HTR-8/SVneo (cell line): ENCODE measurements at places on chromosomes 3 and 15.

DNA sequence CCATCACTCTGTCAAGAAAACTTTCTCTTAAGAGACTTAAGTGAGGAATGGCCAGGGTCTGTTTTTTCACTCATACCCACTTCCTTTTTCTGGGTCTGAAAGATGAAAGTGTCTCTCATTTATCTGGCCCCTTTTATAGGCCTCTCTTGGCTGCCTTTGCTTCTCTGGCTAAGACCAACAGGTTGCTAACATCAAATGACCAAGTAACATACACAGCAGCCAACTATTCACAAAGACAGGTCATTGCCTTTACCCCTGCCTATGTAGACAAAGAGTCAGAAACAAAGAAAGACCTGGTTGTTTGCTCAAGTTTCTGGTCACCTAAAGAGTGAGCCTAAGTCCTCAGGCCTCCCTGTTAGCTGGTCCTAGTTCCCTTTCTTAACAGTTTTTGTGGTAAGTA is 24.0 kb upstream of the CSTA start:
- no peak for DNase-seq

DNA sequence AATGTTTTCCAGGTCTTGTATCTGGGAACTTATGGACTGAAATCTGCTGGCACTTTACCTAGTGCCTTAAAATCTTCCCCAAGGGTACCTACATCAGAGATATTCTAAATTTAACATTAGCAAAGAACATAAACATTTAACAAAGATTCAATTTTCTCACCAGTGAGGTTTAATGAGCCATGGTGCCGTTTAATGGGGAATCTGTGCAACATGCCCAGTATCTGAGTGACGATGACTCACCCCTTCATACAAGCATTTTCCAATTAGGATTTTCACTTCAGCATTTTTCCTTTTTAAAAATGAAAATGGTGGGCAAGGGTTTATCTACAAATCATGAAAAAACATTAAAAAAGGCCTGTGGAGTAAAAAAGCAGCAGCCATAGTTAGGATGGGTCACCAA is 189.4 kb downstream of the SLC9A9 start:
- no peak for DNase-seq

DNA sequence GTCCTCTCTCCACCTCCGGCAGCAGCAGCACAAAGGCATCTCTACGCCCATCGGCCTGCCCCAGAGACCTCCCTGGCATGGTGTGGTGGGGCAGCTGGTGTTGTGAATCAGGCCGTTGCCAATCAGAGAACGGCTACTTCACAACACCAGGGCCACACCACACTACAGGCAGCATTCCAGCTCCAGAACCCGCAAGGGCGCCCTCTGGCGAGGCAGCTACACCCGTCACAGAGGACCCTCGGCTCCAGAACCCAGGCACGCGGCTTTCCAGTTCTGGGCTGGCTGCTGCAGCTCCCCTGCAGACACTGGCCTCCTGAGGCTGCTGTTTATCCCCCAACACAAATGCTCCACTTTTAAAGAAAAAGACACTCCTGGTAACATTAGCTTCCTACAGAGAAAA is 127.5 kb upstream of the TOPAZ1 start:
- peak; percentile 7 for DNase-seq

GRCh38 chr3:39101022-39101689 is 6.3 kb downstream of the GORASP1 start:
- peak; percentile 61 for DNase-seq

DNA sequence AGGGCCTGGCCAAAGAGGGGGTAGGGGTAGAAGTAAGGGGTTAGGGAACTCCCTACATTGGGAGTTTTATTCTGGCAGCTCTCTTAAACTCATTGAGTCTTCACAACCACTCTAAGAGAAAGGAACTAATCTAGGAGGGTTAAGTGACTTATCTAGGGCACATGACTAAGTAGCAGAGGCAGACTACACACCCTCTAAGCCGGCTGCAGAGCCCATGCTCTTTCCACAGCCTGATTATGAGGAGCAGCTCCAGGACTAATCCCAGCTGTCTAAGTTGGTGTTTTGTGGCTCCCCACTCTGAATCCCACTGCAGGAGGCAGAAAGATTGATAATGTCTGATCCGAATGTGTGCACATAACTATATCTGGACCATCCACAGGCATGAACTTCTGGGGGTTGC is 374.6 kb downstream of the EPHB1 start:
- DNase-seq = no peak

DNA sequence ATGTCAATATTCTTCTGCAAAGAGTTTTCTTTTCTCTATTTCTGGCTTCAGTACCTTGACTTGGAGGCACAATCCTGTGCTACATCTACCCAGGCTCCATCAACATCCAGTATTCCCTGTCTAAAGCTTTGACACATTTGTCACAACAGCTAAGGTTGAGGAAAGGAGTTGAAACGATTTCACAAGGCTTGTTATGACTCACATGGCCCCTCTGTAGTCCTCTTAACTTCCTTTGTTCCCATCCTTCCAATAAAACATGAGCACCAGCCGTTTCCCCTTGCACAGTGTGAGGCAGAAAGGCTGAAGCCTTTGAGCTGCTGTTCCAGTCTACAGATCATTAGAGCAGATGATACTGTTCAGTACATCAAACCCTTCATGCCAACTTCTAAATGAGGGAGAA is 163.0 kb upstream of the TMCO5A start:
- no peak for DNase-seq

GRCh38 chr15:78050826-78051225 is 26.7 kb downstream of the TBC1D2B start:
- DNase-seq = no peak

DNA sequence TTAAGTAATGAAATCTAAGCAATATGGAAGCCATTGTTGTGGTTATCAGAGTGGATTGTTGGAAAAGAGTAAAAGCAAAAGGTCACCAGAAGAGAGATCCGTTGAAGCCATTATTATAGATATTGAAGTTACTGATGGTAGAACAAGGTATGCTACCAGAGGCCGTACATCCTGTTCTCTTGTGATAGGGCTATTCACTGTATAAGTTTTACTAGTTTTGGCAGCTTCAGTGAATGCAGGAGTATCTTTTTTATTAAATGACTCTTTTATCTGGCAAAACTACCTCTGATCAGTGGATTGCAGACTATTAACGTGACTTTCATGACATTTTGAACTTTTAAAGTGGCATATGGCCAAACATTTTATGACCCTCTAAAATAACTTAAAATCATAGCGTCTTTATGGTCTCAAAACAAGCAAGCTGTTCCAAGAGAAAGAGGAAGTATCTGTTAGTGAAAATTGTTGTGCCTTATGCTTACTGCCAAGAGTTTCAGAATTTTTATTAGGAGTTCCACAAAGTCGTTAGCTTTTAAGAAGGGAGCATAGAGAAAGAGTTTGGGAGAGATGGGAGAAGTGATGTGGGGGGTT is 102.9 kb downstream of the LRRC49 start:
- no peak for DNase-seq

DNA sequence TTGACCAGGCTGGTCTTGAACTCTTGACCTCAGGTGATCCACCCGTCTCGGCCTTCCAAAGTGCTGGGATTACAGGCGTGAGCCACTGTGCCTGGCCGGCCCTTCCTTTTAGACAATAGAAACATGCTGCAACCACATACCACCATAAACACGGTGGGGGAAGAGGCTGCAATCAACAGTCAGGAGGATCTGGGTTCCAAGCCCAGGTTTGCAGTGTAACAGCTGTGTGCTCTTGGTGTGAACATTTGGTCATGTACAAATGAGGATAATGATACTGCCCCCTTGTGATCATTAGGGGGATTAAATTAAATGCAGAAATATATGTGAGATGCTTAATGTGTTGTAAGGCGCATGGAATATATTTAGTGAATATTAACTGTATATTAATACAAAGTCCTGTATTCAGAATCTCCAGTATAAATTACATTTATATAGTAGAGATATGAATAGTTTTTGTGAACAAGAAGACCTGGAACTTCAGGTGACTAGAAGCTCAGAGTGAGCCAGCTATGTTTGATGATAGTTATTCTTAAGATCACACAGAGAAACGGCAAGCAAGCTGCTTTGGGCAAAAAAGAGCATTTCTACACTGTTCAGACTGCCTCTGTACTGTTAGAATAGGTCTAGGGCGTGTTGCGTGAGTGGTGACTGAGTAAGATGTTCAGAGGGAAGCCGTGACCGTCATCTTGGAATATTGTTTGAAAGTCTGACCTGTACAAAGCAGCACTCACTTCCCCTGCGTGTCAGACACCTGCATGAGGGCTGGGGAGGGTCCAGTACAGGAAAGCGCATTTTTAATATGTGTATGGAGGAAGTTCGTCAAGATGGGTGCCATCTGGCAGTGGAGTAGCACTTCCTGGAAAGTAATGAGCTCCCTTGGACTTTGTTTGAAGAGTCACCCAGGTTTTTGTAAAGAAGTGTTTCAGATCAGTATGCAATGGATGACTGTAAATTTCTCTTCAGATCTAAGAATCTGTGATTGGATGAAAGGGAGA is 125.8 kb downstream of the PGPEP1L start:
- DNase-seq = no peak

DNA sequence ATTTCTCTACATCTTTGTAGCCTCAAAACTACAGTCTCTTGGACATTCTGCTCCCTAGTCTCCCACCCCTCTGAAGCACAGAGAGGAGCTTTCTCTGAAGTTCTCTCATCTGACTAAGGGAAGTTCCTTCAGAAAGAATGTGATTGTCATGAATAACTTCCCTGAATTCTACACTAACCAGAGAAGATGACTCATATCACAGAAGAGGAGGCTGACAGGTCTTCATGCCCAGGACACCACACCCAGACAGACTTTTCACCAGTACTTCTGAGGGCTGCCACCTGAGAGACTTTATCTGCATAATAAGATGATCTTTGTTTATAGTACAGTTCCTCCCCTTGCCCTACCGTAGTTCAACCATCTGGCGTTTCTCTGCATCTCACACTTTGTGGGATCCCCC is 52.8 kb downstream of the CDIN1 start:
- peak; percentile 61 for DNase-seq

- no peak for DNase-seq
Observed at GRCh38 chr3:191369616-191370010, 39.3 kb upstream of the UTS2B start.

GRCh38 chr3:120404876-120405275 is 45.9 kb downstream of the FSTL1 start:
- DNase-seq = no peak

- no peak for DNase-seq
Observed at GRCh38 chr3:42013691-42014457, 52.0 kb upstream of the ULK4 start.

DNA sequence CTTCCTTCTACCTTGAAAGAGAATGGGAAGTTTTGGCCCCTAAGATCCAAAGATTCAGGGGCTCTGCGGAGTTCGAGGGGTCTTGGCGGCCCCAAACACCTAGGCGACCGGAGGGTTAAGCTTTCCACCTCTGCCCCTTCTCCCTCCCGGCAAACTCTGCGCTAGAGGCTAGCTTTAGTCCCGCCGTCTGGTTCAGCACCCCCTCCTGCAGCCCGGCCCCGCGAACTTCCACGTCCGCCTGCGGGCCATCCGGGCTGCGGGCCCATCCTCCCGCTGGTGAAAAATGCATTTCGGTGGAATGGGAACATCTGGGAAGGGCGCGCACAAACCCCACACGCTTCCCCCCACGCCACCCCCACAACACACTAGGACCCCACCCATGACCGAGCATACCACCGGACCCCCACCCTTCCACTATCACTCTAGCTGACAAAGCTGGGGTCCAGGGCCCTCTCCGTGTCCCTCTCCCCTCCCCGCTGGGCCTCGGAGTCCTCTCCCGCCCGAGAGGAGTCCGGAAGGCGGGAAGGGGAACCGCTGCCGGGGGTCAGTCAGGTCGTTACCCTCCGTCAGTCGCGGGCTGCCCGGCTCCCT is 1.0 kb downstream of the SHOX2 start:
- no peak for DNase-seq

DNA sequence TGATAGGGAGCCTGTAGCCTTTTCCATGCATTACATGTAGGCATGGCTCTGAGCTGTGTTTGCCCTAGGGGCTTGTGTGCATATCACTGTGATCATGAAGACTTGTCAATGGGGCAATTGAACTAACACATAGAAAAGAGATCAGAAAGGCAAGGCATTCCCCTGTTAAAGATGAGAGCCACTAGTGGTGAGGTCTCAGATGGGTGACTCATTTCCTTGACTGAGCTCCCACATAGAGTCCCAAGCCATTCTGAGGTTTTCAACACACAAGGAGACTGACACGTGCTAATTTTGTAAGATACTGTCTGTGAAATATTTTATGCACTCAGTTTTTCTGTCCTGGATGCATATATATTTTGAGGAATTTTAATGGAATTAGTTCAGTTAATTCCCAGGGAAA is 53.8 kb downstream of the SAMMSON start:
- DNase-seq = no peak

GRCh38 chr3:12345141-12345561 is 56.3 kb downstream of the PPARG start:
- DNase-seq = peak; percentile 4

DNA sequence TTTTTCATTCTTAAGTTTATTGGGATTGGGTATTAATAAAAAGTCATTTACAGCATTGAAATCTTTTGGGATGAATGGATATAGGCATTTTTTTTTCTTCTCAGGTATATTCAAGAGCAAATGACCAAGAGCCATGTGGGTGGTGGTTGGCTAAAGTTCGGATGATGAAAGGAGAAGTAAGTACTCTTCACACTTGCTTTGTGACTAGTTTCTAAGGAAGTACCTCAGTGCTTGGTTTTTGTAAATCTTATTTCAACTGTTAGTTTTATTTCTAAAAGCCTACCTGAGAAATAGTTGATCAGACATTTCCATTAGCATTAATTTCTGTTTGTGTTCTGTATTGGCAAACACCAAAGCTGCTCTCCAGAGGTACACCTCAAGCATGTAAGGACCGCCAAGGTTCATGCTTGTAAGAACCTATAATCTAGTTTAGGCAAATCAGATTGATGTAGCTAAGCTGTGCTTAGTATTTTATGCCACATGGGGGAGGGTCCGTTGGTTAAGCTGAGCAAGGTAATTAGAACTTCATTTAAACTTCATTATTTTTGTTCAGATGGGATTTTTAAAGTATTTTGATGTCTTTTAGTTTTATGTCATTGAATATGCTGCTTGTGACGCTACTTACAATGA is 35.4 kb downstream of the FXR1 start:
- DNase-seq = no peak

GRCh38 chr3:126551839-126552687 is 6.7 kb downstream of the C3orf22 start:
- no peak for DNase-seq

GRCh38 chr3:8600457-8600856 is 44.1 kb downstream of the SSUH2 start:
- no peak for DNase-seq

- DNase-seq = no peak
Observed at GRCh38 chr3:71602256-71602655, 18.7 kb upstream of the FOXP1 start.

- DNase-seq = no peak
Observed at GRCh38 chr3:72579581-72580245, 268.5 kb downstream of the SHQ1 start.

- no peak for DNase-seq
Observed at GRCh38 chr3:57778494-57778893, 22.4 kb downstream of the SLMAP start.
